ENCODE measurements at places on chromosomes 16 and 17. TPM values are rescaled to one million over a fixed set of nuclear protein-coding genes. Genes with fewer than 3 reads are reported as not detected.

The KRTAP17-1 gene
- not detected for total RNA-seq

The SERPINF2 gene
- total RNA-seq, result 0.19 TPM

The NUDT7 gene
- 4.6 TPM for total RNA-seq

The CMTM2 gene
- 0.17 TPM for total RNA-seq

The SLC38A8 gene
- total RNA-seq, result not detected

The OR4D1 gene
- 0.15 TPM for total RNA-seq

The CHST5 gene
- total RNA-seq, result 0.44 TPM

The UTS2R gene
- not detected for total RNA-seq

Data from activated CD8-positive, alpha-beta memory T cell treated with anti-CD3 and anti-CD28 coated beads for 36 hours (primary cell).